CD4-positive, alpha-beta T cell treated with Interleukin-4 for 1 hour (primary cell): ENCODE measurements at places on chromosomes 11 and 22.

GRCh38 chr11:15685306-15685705 is 570.6 kb downstream of the INSC start:
- DNase-seq = no peak

- DNase-seq = no peak
Measured at GRCh38 chr22:50180727-50181521, 4.8 kb upstream of the TRABD start.

DNA sequence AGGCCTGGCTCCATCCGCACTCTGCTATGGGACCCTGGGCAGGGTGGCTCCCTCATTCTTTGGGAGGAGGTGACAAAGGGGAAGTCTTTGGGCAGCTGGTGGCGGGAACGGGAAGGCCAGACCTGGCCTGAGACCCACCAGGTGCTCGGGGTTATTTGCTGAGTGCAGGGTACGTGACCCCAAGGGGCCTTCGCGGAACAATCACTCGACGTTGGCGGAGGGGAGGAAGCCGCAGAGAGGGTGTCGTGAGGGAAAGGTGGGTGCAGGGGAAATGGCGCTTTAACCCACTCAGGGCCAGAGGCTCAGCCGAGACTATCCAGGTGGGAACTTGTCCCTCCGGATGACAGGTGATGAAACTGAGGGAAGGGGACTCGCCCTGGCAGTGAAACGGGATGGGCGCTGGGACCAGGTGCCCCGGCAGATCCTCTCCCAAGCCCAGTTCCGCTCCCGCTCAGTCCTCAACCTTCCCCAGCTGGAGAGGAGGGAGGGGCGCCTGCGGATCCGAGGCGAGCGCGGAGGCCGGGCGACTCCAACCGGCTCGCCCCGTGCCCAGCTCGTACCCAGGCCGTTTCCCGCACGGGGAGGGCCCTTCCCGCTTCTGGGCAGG is 911 bp downstream of the A4GALT start:
- DNase-seq = no peak

- no peak for DNase-seq
Measured at GRCh38 chr11:93287434-93287833, 43.1 kb upstream of the DEUP1 start.

GRCh38 chr22:34004058-34004457 is 83.8 kb upstream of the LARGE1 start:
- no peak for DNase-seq

DNA sequence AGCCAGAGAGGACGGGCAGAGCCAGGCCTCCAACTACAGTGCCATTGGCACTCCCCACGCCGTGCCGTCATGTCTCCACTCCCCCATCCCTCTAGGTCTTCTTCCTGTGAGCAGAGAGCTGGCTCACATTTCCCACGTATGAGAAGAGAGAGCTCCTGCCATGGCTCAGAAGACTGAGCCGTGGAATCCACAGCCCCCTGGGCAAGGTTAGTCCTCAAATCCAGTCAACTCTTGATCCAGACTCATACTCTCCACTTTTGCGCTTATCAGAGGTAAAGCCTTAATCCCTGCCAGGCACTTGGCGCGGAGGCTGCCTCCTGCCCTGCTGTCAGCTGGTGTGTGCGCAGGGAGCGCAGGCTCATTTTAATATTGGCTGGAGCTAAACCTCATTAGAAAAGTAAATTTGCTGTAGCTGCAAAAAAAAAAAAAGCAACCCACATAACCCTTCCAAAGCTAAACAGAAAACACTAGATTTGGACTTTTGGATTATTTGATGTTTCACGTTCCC is 4.7 kb downstream of the B3GAT1 start:
- DNase-seq = no peak

GRCh38 chr11:40754297-40754696 is 705.2 kb downstream of the LRRC4C start:
- no peak for DNase-seq

DNA sequence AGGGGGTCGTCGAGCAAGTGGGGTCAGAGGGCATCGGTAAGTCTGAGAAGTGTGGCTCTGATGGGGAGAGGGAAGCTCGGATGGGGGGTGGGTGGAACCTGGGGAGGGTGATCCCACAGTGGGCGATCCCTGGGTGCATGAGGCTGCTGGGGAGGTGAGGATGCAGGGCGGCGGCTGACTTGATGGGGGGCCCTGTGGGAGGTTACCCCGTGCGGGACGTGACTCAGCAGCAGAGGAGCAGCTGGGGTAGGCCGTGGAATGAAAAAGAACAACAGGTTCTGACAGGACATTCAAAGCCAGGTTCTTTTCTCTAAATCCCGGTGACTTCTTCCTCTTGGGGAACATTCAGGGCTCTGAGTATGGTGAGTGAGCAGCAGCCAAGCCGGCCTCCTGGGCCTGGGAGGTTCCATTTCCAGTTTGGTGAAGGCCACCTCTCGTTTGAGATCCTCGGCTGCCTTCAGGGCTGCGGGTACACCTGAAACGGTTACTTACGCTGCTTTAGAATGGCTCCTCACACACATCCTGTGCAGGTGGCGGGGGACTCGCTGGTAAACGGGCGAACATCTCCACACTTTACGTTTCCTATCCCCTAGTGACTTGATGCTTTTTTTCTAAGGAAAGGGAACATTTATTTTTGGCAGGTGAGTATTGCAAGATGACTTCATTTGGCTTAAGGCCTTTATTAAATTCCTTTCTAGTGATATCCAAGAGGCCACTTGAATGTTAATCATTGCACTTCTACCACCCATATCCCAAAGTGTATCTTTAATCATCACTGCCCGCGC is 278.2 kb downstream of the TBC1D22A start:
- DNase-seq = no peak

DNA sequence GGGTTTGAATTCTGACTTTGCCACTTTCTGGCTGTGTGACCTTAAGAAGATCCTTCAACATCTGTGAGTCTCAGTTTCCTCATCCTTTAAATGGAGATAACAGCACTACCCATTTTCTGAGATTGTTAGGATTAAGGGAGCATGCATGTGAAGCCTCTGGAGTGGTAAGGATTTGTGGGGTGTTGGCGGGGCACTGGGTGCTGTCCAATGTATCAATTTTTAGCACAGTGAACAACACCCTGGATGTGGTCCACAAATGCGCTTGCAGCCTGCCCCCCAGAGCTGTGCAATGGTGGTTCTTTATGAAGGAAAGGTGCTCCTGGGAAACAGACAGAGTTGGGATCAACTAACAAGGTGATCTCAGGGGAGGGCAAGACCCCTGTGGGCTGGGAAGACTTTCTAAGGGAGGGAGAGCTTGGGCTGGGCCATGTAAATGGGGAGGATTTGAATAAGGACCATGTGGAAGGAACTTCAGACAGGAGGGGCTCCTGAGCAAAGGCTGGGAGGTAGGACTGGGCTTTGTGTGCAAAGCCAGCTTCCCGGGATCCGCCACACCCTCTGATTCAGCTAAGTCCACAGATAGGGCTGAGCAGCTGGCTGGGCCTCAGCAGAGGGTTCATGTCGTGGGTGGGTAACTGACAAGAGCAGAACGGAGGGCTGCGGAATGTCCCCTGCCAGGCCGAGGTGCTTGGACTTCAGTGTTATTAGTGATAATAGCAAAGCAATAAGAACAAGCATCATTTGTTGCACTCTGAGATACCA is 22.7 kb upstream of the RASD2 start:
- no peak for DNase-seq

GRCh38 chr22:19431649-19432132 is at the start of gene HIRA:
HIRA (minus strand) TSS chr22:19431733; CDS start chr22:19431476, 257 bp downstream.
- DNase-seq = peak; percentile 81

GRCh38 chr11:32229576-32230240 is 138.8 kb downstream of the RCN1 start:
- DNase-seq = no peak

DNA sequence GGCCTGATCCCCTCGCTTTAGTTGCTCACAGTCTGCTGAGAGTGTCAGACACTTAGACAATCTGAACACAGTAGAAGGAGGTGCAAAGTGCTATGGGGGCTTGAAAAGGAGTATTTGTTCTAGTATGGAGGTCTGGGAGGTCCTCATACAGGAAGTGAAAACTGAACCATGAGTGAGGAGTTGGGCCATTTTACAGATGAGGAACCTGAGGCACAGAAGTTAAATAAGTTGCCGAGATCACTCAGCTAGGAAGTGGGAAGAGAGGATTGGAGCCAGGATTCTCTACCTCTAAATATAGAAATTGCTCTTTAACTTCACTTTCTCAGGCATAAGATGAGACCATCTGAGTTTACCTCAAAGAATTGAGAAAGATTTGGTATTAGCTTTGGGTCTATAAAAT is 4.0 kb upstream of the NEU3 start:
- no peak for DNase-seq

- DNase-seq = no peak
Measured at GRCh38 chr11:17782145-17782544, 47.6 kb downstream of the KCNC1 start.
